ENCODE measurements at places on chromosomes 7 and 10. TPM values are rescaled to one million over a fixed set of nuclear protein-coding genes. Genes with fewer than 3 reads are reported as not detected.

The TMUB1 gene
- 10.2 TPM for total RNA-seq

The ZNF804B gene
- 6.9 TPM for total RNA-seq

The IL6 gene
- not detected for total RNA-seq

The MPP7 gene
- total RNA-seq: 3.7 TPM

The PLEKHS1 gene
- not detected for total RNA-seq

The IDI2 gene
- not detected for total RNA-seq

The ABI1 gene
- 64.4 TPM for total RNA-seq

The TPK1 gene
- total RNA-seq: 7.3 TPM

The CYP2C8 gene
- 1.2 TPM for total RNA-seq

The HK1 gene
- 114 TPM for total RNA-seq

The ANKRD7 gene
- 12.2 TPM for total RNA-seq

The TMEM225B gene
- not detected for total RNA-seq

The MKI67 gene
- total RNA-seq: 1.2 TPM

The MYL7 gene
- total RNA-seq: 1.6 TPM

The TFPI2 gene
- 0.41 TPM for total RNA-seq

The EN2 gene
- not detected for total RNA-seq

The ZNF485 gene
- total RNA-seq: 8.2 TPM

The UTF1 gene
- not detected for total RNA-seq

The MRPS24 gene
- 25.3 TPM for total RNA-seq

The STEAP1B gene
- total RNA-seq: 2.4 TPM

The MRLN gene
- total RNA-seq: not detected

The ARL5B gene
- 81.1 TPM for total RNA-seq

The C10orf67 gene
- total RNA-seq: 0.41 TPM

The FFAR4 gene
- total RNA-seq: not detected

The HDAC9 gene
- total RNA-seq: 117 TPM

The SUN3 gene
- total RNA-seq: not detected

The ITIH2 gene
- 10.6 TPM for total RNA-seq

The C10orf143 gene
- total RNA-seq: 0.41 TPM

The YAE1 gene
- 45.2 TPM for total RNA-seq

The NEUROG3 gene
- total RNA-seq: not detected

The SPDYE1 gene
- not detected for total RNA-seq

Measured in frontal cortex (tissue), 4 donors.